Activated CD4-positive, alpha-beta memory T cell treated with anti-CD3 and anti-CD28 coated beads for 36 hours (primary cell): ENCODE measurements at places on chromosomes 6 and 20.
A peak's percentile ranks its signal among the peaks of the same experiment; 100 is the strongest.

GRCh38 chr6:54087721-54088120, 23.5 kb upstream of the MLIP start:
- DNase-seq: no peak

GRCh38 chr6:33702345-33702977, 9.0 kb downstream of the UQCC2 start:
- DNase-seq: peak; percentile 35

- DNase-seq: no peak
Measured at GRCh38 chr6:96466147-96466863, 55.3 kb upstream of the UFL1 start.

GRCh38 chr20:63891061-63892002, 3.6 kb upstream of the DNAJC5 start:
- no peak for DNase-seq

DNA sequence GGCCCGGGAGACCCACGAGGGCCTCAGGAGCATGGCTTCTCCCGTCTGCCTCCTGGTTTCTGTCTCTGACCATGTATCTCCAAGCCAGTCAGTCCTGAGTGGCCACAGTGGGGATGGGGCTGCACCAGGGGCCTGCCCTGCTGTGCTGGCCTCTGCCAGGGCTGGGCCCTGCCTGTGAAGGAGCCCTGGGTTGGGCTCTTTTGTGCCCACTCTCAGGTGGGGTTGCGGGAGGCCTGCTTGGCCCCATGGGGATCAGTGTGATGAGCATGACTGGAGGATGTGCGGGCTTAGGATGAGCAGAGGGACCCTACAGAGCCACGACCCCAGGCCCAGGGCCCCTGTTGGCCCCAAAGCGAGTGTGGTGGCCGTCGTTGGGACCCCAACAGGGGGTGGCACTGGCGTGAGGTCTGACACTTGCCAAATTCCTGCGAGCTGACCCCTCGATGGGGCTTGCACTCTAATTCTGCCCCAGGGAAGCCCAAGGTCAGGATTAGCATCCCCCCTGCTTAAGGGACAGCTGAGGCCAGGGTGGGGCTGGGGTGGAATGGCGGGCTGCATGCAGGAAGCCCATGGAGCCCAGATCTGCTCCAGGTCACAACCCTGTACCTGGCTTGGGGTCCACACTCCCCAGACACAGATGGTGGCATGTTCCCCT, 90.0 kb upstream of the BHLHE23 start:
- no peak for DNase-seq
